ENCODE measurements at places on chromosomes 12 and 14.

DNA sequence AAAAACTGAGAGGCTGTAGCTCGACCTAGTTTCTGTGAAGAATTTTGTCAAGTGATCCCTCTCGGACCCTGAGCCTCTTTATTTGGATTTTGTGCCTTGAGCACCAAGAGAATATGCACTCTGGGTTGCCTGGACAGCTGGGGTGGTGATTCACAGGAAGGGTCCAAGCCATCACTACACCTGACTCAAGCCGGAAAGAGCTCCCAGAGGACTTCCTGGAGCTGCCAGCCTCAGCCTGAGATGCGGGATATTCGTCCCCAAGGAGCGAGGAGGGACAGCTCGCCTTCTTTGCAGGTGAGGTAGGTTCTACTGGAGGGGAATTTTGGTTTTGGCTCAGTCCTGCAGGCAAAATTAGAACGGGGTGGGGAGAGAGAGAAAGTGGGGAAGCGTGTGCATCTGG, 94.3 kb downstream of the GALNT8 start:
- no peak for DNase-seq

DNA sequence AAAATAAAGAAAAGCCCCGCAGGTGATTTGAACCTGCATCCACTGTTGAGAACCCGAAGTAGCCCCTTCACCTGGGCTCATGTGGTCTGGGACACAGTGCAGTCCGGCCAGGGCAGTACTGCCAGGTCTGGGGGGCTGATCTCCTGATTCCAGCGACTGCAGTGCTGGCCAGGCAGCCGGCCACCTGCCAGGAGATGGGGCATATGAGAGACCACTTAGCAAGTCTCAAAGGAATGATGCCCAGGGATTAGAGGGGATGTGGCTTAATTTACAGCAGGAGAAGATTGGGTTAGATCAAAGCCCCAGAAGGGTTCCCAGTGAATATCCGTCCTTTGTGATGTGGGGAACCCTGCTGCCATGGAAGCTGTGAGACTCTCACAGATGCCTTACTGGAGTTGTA, 113.3 kb downstream of the PRMT8 start:
- DNase-seq = no peak

DNA sequence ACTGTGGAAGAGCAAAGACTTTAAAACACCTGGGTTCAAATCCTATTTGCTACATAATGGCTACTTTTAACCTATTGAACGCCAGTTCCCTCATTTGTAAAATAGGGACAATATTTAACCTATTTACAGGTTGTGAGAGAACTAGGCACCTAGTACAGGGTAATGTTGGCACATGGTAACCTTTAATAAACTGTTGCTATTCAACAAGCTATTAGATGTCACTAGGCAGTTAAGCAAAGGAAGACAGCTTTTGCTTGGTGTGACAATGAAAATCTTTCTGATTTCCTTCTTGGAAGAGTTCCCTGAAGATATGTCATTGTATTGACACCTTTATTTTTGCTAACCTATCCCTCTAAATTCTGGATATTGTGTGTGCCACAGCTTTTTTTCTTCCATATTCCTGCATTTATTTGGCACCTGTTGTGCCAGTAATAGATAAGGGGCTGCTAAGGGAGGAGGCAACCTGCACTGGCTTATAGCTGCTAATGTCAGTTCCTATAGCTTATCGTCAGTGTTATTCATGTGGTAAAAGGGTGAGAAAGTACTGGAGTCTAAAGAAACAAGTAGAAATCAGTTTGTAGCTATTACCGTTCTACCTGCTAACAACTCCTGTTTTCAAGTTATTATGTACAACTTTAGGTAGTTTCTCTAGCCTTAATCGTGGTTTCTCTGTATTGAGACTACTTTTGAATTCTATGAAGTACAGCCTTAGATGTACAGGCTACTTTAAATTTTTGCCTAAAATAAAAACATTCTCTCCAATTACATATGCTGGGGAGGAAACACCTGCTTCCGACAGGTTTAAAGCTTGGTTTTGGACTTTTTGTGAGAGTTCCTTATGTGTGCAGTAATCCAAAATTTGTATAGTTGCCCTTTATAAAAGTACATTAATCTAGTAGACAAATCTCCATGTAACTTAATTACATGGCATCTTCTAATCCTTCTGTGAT, 24.3 kb downstream of the HIF1A start:
- DNase-seq = no peak

GRCh38 chr12:68276402-68276930, 23.1 kb upstream of the IL22 start:
- no peak for DNase-seq

DNA sequence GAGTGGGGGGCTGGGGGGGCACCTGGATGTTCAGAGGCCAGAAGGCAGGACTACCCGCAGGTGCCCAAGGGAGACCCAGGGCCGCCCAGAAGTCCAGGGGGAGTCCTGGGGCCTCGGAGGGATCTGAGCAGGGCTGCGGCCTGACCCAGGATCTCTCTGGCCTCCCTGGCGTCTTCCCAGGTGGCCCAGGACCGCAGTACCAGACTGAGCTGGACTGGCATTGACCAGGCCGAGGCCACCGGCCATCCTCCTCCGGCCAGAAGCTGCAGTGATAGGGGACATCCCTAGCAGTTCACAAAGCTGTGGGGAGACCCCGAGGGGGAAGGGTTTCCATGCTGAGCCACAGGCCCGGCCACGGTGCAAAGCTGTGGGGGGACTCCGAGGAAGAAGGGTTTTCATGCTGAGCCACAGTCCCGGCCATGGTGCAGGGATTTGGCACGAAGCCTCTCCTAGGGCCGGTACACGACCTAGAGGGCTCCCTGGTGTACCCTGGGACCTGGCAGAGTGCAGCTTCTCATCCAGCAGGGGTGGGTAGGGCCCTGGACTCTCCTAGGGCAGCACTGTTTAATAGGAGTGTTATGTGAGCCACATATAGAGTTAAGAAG, 24.4 kb downstream of the FBRSL1 start:
- no peak for DNase-seq

- DNase-seq = no peak
Observed at GRCh38 chr12:114913871-114914801, 230.2 kb upstream of the TBX3 start.

DNA sequence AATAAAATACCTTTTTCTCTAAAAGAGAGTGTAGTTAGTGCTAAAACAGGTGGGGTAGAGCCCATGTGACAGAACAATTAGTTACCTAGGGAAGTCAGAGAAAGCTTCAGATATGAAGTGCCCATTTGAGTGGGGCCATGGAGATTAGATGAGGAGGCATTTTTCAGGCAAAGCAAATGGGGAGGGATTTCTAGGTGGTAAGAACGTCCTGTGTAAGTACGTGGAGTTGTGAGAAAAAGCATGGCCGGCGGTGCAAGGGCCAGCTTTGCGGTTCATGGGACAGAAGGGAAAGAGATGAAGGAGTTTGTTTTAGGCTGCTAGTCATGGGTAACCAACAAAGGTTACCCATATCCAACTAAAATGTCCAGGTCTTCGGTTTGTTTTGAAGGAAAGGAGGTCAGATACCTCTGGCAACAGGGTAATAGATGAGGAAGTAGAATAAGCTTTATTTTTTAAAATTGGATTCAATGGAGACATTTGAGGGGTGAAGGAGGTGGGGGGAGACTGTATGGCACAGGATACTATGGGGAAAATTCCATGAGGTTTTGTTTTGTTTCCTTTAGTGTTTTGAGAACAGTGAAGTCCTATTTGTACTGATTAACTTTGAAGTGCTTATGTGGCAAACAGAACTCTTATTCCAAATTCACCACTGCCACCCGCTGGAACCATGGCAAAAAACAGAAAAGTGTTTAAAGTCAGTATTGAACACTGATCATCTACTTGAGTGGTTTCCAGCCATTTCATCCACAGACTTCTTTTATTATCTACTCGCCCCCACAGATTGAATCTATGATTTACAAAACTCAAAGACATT, 10.0 kb upstream of the SNRPF start:
- DNase-seq = no peak

- no peak for DNase-seq
Observed at GRCh38 chr14:89625244-89625713, 208.2 kb upstream of the FOXN3 start.

DNA sequence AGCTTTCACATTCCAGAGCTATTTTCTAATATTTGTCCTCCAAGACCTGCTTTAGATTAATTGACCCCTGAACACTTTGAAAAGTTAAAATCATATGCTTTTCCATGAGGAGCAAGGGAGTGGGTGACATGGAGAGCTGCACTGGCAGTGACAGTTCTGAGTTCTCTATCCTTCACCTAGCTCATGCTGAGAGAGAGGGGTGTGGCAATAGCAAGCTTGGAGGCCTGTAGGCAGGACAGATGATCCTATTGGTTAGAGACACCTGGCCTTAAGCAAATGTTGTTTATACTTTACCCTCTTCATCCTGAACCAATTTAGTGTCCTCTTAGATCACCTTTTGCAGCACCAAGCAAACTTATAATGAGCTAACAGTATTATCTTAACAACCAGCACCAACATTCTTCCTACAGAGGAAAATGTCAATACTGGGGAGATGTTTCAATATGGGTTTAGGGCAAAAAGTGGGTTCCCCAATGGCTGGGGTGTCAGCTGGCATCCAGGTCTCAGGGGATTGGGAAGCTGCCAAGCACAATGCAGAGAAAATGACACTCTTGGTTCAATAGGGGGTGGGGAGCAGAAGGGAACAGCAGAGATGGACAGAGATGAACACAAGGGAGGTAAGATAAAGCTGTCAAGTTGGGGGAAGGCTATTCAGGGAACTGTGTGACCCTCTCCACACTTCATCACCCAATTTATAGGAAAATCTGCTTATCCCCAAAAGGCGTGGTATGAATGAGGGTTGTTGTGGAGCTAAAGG, 37.0 kb upstream of the PPM1H start:
- DNase-seq = no peak

DNA sequence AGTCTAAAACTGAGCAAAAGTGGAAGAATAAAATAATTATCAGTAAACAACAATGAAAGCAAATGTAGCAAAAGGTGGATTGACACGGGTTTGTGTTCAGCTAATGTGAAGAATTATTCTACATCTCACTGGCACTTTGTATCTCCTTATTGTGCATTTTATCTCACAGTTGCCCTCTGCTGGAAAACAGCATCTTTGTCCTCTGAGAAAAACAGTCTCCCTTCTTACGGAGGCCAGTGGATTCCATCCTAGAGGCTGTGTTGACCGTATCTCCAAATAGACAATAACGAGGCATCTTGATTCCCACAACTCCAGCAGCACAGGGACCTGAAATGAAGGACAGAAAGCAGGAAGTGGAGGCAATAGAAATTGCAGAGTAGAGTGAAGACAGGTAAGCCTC, 51.3 kb upstream of the PLBD1 start:
- no peak for DNase-seq

DNA sequence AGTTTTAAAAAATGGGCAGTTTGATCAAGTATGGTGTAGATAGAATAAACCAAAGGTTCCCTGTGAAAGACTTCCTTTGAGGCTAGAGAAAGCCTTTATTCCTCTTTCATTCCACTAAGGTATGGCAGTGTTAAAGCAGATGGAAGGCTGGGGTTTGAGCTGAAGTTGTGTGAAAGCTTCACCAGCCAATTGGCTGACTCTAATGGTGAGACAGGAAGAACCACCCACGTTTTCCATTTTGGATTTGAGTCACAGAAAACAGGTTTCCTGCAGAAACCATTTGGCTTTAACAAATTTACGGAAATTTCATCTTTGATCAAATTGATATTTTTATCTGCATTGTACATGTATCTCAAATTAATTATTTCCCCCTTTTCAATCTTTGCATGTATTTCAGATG, 455.0 kb downstream of the PCNX1 start:
- DNase-seq = no peak

GRCh38 chr12:101750152-101750551, 10.9 kb upstream of the SYCP3 start:
- DNase-seq = no peak

GRCh38 chr12:96239711-96240635, 45.8 kb downstream of the ELK3 start:
- no peak for DNase-seq

- DNase-seq = no peak
Observed at GRCh38 chr14:103204852-103205540, 81.7 kb downstream of the TNFAIP2 start.

GRCh38 chr12:66453120-66453519, 150.8 kb downstream of the HELB start:
- DNase-seq = peak; percentile 71

DNA sequence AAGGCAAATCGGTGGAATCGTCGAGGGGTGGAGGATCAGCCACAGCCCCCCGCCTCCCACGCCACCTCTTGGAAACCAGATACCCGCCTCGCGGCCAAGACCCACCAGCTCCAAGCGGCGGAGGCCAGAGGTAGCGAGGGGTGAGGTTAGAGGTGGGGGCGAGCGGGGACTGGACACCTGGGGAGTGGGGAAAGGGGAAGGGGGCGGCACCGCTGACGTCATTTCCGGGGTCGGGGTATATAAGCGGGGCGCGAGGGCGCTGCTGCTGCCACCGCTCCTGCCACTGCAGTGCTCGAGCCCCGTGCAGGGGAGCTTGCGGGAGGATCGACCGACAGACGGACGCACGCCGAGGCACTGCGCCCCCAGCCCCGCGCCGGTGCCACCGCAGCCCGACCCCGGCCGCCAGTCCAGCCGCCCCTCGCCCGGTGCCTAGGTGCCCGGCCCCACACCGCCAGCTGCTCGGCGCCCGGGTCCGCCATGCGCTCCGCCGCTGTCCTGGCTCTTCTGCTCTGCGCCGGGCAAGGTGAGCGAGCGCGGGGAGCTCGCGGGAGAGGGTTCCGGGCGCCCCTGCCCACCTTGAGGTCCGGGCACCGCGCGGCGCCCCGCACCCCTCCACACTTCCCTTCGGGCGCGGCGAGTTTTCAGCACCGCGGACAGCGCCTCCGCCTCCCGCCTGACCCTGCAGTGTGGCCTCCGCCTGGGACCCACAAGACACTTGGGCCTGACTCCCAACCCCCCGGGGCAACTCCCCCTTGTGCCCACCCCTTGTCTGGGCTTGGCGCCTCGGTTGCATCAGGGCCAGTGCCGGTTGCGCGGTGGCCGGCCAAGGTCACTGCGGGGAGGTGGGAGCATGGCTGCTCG, at the start of gene CHGA:
CHGA (plus strand) TSS at position 268 of the 861 bp plus-strand sequence; CDS start at position 478, 210 bp downstream.
- DNase-seq = peak; percentile 45

GRCh38 chr12:57198329-57198728, 18.3 kb upstream of the NXPH4 start:
- no peak for DNase-seq

- no peak for DNase-seq
Observed at GRCh38 chr12:15538881-15539280, 216.6 kb downstream of the PTPRO start.

GRCh38 chr12:58728397-58728796, 191.9 kb downstream of the LRIG3 start:
- DNase-seq = no peak

- DNase-seq = no peak
Observed at GRCh38 chr12:50640321-50640939, 123.5 kb upstream of the ATF1 start.

DNA sequence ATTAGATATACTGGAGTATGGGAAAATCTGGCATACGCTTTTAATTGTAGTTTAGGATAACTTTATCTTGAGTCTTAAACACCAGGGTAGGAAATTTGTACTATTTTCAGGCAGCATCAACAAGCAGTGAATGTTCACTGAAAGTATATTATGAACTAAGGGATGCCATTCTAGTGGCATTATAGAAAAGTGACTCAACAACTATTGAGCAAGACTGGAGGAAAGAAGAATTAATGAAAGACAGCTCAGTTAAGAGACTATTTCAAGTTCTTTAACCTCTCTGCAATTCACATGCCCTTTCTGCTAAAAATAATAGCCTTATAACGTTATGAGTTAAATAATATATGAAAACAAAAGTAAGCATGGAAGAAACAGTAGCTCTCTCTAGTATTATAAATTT, 343.1 kb downstream of the FSCB start:
- DNase-seq = no peak

GRCh38 chr14:71961972-71962371, 29.7 kb downstream of the RGS6 start:
- no peak for DNase-seq

- DNase-seq = no peak
Observed at GRCh38 chr12:104903648-104904423, 54.3 kb downstream of the SLC41A2 start.
